ENCODE measurements at places on chromosomes 13 and 19. TPM values are rescaled to one million over a fixed set of nuclear protein-coding genes. Genes with fewer than 3 reads are reported as not detected.

DNA sequence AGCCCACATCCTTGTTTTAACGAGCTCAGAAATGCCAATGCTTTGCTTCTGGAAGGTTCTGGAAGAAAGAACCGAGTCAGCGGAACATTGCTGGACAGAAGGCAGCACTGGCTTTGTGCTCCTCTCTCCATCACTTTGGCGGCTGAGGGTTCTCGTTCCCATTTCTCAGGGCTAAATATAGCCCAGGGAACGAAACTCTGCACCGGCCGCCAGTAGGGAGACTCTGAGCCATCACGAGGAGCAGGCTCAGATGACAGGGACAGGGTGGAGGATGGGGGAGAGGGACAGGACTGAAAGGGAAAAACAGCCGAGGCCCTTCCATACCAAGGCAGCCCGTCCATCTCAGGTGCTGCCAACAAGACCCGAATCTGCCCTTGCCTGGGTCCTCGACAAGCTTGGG, 166.4 kb downstream of the CACNA1A start:
- no peak for DNase-seq

- no peak for DNase-seq
Observed at GRCh38 chr13:22187329-22187728, 516.5 kb downstream of the FGF9 start.

GRCh38 chr13:33355201-33355895, 69.8 kb upstream of the STARD13 start:
- DNase-seq = no peak

The DAND5 gene
- 0.10 TPM for total RNA-seq

The CEBPA gene
- total RNA-seq = 2.1 TPM

All from activated T-helper 1 cell treated with anti-CD3 and anti-CD28 coated beads, Interleukin-12 subunit alpha, Interleukin-12 subunit beta, Interleukin-2, Interleukin-4 antibody, amounts not matched to agents 30 ng/mL and 10 ng/mL and 1 ng/mL, durations not matched to agents 14 hours and 24 hours and 36 hours (primary cell).